ENCODE measurements at places on chromosomes 12 and 14. TPM values are rescaled to one million over a fixed set of nuclear protein-coding genes. Genes with fewer than 3 reads are reported as not detected.
A peak's percentile ranks its signal among the peaks of the same experiment; 100 is the strongest.

Gene ACSM4
- not detected for total RNA-seq

Gene ZFP36L1
- total RNA-seq: 111 TPM

Gene KRT77
- total RNA-seq: not detected

Gene AKAP3
- 3.5 TPM for total RNA-seq

Gene LIN52
- total RNA-seq: 14.3 TPM

Gene AICDA
- total RNA-seq: 0.12 TPM

Gene TOGARAM1
- total RNA-seq: 34.8 TPM

Gene MYF6
- total RNA-seq: not detected

DNA sequence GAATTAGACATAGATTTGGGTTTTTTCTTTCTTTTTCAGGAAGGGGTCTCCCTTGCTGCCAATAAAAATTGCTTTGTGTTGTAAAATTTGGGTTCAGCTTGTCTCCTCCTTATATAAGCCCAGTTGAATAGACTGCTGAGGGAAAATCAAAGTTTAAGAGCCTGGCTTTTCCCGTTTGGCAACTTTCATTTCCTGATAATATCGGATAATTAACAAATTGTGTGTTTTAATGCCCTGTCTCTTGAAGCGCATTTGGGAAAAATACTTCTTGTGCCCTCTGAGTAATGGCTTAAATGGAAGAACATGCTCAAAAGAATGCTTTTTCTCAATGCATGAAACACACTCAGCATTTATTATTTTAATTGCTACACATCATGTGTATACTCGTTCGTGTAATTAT, 198.0 kb upstream of the DCN start:
- DNase-seq: no peak

- no peak for DNase-seq
These were observed 12.6 kb upstream of the WNT5B start for GRCh38 chr12:1616233-1617066.

DNA sequence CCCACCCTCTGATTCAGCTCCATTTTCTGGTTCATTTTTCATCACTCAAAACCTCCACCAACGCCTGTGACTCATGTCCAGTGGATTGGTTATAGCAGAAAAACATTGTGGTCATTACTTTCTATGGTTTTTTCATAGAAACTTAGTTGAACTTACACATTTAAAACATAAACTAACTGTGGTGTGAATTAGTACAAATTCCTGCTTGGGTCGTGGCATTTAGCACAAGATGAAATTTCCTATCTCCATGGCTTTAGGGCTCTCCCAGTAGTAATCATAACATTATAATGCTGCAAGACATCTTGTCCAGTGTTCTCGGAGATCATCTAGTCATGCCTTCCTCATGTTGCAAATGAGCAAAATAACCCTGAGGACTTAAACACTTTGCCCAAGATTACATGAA, 7.1 kb downstream of the RNASE7 start:
- DNase-seq: no peak

GRCh38 chr14:86055512-86056075, 525.6 kb downstream of the FLRT2 start:
- no peak for DNase-seq

DNA sequence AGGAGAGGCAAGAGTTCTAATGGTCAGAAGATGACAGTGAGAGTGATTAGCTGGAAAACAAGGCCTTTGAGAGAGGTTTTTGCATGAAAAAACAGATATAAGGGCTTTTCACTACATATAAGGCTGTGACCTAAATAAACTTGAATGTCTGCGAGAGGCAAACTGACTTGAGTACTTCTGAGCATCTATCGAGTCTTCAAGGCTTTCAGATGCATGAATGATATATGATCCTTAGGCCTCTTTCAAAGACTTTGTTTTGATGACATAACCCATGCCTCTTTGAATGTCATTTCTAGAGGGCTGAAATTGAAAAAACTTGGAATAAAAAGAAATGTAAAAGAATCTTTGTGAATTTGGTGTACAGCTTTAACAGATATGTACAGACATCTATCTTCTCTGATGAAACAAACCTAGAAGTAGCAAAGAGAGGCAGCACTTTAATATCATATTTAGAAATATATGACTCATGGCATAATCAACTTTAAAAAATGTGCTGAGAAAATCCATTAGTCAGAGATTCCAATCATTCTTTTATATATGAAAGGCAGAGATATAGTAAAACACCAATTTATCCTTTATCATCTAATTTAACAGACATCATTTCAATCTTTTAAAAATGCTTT, 72.6 kb downstream of the PPM1H start:
- no peak for DNase-seq

DNA sequence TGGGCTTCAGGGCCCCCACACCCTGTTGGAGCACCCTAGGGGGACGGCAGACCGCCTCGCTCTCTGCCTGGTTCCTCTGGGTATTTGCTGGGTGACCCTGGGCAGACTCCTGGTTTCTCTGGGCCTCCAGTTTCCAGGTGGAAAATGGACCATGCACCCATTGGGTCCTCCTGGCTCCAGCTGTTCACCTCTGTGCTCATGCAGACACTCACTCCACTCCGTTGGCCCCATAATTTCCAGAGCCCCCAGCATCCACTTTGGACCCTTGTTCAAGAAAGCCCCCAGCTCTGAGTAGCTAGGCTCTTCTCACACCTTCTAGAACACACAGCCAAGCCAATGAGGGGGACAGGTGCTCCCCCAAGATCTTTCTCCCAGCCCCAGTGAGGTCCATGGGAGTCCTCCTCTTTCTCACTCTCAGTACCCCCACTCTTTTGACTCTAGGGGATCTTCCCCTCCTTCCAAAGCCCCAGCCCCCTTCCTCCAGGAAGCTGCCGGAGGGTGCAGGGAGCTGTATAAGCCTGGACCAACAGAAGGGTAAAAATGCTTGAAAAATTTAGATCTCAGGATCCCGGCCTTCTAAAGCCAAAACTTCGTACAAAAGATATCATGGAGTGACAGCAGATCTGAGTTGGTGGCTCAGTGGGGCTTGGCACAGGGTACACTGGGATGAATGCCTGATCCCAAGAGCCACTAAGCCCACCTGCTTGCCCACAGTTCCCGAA, 174.8 kb upstream of the RTL1 start:
- no peak for DNase-seq

GRCh38 chr14:103886304-103887169, 39.2 kb upstream of the PPP1R13B start:
- peak; percentile 71 for DNase-seq

GRCh38 chr14:54854181-54854580, 48.4 kb downstream of the GCH1 start:
- no peak for DNase-seq

DNA sequence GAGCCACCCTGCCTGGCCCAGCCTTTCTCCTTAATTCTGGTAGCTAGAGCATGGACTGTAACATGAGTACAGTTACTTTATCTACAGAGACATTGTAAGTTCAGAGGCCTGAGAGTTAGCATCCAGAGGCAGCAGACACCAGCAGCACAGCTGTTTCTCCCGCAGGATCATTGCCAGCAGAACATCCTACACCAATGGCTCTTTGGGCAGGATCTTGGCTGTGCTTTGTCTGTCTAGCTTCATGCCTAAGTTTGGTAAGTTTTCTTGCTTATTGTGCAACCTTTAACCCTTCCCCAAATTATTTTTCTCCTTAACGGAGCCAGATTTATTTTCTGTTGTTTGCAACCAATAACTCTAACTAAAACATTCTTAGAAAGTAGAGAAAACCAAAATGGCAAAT, 21.6 kb downstream of the C12orf71 start:
- DNase-seq: no peak

DNA sequence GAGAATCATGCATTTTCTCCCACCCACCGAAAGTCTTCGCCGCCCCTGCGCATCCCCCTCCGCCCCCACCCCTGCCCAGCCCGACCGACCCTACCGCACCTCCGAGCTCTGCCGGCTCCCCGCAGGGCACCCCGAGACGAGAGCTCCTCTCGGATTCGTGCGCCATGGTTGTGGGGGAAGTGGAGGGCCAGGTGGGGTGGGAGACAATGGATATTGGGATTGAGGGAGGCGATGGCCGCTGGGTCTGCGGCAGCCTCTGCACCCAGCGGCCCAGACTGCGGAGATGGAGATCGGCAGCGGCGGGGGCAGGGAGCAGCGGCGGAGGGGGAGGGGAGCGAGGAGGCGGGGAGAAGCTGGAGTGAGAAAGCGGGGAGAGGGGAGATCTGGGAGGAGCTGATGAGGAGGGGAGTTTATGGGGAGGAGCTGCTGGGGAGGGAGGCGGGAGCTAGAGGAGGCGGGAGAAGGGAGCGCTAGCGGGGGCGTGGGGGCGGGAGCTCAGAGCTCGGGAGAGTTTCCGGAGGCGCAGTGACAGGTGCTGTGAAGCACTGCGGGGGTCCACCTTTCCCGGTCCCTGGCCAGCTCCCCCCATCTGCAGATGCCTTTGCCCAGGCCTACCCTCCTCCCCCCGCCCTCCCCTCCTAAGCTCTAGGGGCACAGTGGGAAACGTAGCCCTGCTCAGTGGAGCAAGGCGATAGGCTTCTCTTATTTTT, at the start of gene SALL2:
Gene SALL2 (minus strand): TSS at position 385 of the 710 bp plus-strand sequence. CDS start 219 bp downstream, at position 166.
- DNase-seq: peak; percentile 90

DNA sequence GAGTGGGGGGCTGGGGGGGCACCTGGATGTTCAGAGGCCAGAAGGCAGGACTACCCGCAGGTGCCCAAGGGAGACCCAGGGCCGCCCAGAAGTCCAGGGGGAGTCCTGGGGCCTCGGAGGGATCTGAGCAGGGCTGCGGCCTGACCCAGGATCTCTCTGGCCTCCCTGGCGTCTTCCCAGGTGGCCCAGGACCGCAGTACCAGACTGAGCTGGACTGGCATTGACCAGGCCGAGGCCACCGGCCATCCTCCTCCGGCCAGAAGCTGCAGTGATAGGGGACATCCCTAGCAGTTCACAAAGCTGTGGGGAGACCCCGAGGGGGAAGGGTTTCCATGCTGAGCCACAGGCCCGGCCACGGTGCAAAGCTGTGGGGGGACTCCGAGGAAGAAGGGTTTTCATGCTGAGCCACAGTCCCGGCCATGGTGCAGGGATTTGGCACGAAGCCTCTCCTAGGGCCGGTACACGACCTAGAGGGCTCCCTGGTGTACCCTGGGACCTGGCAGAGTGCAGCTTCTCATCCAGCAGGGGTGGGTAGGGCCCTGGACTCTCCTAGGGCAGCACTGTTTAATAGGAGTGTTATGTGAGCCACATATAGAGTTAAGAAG, 24.4 kb downstream of the FBRSL1 start:
- DNase-seq: no peak

- peak; percentile 76 for DNase-seq
These were observed at the start of gene LGR5 for GRCh38 chr12:71439613-71440344. LGR5 (plus strand) TSS chr12:71439798; CDS start chr12:71440081, 283 bp downstream.

DNA sequence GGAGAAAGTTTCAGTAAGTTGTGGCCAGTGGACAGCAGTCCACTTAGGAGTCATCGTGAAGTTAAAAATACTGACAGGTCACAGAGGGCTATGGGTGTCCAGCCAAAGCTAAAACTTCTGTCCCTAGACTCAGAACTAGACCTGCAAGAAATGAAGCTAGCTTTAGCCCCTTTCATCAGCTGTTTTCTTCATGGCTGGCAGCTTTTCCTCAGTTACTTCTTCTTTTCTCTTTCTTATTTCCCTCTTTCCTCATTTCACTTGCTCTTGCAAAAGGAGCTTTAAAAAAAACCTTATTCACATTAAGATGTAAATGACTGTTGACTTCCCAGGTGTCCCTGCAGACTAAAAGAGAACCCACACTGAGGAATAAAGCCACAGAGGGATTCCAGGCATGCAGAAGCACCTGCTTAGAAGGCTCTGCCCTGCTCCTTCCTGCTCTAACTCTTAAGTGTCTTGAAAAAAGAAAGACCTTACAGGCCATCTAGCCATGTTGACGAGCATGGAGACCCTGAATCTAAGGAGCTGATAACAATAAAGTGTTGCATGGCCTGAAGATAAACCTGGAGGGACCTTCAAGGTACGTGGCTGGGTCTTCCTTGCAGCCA, 69.7 kb upstream of the CCND2 start:
- DNase-seq: no peak

DNA sequence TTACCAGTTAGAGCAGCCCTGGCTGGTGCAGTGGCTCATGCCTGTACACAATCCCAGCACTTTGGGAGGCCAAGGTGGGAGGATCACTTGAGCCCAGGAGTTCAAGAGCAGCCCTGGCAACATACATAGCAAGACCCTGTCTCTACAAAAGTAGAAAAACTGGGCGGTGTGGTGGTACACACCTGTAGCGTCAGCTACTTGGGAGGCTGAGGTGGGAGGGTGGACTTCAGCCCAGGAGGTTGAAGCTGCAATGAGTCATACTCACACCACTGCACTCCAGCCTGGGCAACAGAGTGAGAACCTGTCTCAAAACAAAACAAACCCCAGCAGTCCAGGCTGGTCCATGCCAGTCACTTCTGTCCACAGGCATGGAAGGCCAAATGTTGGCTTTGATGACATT, 7.4 kb downstream of the COX14 start:
- DNase-seq: no peak

- no peak for DNase-seq
These were observed 639 bp downstream of the FZD10 start for GRCh38 chr12:130162745-130163460.

- peak; percentile 87 for DNase-seq
These were observed 27.7 kb upstream of the HIGD1C start for GRCh38 chr12:50924439-50925341.

DNA sequence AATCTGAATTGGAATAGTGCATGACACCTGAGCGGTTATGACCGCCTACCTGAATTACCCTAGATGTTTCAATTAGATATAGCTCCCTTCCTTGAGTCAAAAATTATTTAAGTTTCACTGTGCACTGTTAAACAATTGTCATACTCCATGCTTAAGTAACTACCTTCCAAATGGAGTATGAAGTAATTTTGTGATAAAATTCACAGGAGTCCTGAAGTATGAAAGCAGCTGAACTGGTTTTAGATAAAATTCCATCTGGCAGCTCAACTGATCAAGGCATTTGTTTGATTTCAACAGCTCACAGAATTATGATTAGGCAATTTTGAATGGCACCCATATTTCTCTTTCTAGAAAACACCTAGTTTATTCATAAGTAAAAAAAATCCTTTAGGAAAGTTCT, 19.5 kb downstream of the PRICKLE1 start:
- DNase-seq: no peak

- no peak for DNase-seq
These were observed 4.4 kb upstream of the HELB start for GRCh38 chr12:66297923-66298322.

GRCh38 chr14:32224737-32225377, 21.8 kb upstream of the RNU6-8 start:
- peak; percentile 81 for DNase-seq

GRCh38 chr14:52883658-52884057, 67.2 kb downstream of the FERMT2 start:
- no peak for DNase-seq

- no peak for DNase-seq
These were observed 6.9 kb upstream of the RD3L start for GRCh38 chr14:103949131-103949790.

- no peak for DNase-seq
These were observed 238.6 kb downstream of the ZFP36L1 start for GRCh38 chr14:68554231-68554630.

Data from hepatocyte (in vitro differentiated cells).